ENCODE measurements at places on chromosomes 4 and X.

DNA sequence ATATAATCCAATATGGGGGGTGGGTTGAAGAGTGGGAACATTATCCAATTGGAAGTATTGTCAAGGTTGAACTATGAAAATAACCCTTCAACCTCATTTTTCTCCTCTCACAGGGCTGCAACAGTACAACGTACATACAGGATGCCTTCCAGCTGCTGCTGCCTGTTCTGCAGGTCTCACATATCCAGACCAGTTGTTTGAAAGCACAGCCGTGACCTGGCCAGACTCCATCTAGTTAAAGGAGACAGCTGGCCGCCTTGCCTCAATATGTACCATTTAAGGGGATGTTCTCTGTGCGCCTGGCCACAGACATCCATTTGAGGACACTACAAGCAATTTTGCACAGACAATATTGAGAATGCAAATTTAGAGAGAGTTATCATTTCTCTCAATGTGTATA, 75.7 kb downstream of the FAM114A1 start:
- no peak for DNase-seq

DNA sequence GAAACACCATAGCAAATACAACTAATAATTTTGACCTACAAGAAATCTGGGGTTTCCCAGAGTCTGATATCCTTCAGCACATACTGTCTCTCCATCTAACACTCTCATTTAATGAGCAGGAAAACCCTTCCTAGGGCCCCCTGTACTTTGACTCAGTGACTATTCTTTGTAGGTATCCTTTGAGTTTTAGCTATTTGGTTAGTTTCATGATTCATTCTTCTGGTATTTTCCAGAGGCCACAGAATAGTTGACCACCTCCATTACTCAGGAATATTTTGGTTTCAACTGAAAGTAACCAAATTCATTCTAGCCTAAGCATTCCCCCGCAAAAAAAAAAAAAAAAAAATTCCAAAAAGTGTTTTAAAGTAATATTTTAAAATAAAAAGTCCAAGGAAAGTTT, 140.0 kb downstream of the IDS start:
- DNase-seq, result no peak

DNA sequence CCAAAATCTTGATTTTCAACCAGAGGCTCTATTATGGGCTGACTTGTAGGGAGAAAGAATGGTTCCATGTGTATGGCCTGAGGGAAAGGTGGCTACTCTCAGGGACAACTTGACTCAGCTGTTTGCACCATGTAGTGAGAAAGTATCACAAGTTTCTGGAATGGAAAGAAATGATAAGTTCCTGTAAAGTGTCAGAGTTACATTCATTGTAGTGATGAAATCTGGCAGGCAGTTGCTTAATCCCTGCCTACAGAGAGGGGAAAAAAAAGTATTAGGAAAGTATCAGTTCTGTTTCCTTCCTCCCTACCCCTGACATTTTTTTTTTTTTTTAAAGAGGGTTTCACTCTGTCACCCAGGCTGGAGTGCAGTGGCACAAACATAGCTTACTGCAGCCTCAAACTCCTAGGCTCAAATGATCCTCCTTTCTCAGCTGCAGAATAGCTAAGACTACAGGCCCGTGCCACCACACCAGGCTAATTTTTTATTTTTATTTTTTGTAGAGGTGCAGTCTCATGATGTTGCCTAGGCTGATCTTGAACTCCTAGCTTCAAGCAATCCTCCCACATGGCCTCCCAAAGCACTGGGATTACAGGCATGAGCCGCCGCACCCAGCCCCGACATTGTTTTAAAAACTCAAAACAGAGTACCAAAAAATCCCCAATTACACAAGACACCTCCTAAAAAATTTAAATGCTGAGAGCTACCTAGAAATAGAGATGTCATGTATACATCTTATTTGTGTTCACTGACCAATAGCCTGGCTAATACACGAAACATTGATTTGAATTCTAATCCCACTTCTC, 4.8 kb upstream of the FBXL5 start:
- DNase-seq, result no peak

DNA sequence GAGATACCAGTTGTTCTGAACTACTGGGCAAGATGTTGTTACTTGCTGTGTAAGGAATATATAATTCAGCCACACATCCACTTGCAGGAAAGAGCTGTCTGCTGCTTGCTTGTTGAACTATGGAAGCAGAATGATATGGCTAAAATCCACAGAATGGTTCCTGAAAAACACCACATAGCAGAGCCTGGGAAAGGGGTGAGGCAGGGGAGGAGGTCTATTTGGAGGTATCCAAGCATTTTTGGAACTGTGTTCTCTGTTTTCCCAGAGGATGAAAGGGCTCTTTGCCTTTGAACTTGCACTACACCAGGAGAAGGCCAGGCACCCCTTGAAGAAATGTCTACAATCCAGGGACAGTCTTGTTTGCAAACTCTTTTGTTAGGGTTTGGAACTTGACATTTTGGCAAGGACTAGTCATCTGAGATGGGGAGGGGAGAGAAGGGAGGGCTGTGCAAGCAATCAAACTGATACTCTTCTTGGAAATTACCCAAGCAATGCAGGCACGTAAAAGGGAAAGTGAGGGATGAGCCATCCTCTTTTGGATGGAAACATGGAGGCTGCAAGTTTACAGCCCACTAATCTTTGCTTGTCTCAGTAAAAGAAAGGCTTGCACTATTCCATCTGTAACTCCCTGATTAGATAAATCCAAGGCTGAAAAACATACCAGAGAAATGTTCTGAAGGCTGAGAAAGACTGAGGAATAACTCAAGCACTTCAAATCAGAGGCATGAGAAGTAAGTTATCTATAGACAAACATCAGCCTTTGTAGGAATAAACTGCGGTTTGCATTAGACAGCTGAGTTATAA, 141.0 kb downstream of the TSPAN5 start:
- no peak for DNase-seq

Data from central memory CD4-positive, alpha-beta T cell (primary cell).